Mucosa of gallbladder (tissue), 1 donor: ENCODE measurements at places on chromosomes 16 and 17. TPM values are rescaled to one million over a fixed set of nuclear protein-coding genes. Genes with fewer than 3 reads are reported as not detected.

DNA sequence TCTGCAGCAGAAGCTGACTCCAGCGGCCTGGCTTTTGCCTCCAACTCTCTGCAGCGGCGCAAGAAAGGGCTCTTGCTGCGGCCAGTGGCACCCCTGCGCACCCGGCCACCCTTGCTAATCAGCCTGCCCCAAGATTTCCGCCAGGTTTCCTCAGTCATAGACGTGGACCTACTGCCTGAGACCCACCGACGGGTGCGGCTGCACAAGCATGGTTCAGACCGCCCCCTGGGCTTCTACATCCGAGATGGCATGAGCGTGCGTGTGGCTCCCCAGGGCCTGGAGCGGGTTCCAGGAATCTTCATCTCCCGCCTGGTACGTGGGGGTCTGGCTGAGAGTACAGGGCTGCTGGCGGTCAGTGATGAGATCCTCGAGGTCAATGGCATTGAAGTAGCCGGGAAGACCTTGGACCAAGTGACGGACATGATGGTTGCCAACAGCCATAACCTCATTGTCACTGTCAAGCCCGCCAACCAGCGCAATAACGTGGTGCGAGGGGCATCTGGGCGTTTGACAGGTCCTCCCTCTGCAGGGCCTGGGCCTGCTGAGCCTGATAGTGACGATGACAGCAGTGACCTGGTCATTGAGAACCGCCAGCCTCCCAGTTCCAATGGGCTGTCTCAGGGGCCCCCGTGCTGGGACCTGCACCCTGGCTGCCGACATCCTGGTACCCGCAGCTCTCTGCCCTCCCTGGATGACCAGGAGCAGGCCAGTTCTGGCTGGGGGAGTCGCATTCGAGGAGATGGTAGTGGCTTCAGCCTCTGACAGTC lies 1.3 kb downstream of the PARD6A start:
- no peak for DNase-seq

DNA sequence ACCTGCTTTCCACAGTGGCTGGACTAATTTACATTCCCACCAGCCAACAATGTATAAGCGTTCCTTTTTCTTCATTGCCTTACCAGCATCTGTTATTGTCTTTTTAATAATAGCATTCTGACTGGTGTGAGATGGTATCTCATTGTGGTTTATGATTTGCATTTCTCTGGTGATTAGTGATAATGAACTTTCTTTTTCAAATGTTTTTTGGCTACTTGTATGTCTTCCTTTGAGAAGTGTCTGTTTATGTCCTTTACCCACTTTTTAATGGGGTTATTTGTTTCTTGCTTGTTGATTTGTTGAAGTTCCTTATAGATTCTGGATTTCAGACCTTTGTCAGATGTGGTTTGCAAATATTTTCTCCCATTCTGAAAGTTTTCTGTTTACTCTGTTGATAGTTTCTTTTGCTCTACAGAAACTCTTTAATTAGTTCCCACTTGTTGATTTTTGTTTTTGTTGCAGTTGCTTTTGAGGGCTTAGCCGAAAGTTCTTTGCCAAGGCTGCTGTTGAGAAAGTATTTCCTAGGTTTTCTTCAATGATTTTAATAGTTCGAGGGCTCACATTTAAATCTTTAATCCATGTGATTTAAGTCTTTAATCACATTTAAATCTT lies 26.8 kb downstream of the ITGAM start:
- DNase-seq, result no peak

GRCh38 chr17:82544431-82545070 lies 25.0 kb downstream of the FOXK2 start:
- no peak for DNase-seq

GRCh38 chr16:16014329-16015224 lies 65.2 kb downstream of the ABCC1 start:
- peak; percentile 57 for DNase-seq

DNA sequence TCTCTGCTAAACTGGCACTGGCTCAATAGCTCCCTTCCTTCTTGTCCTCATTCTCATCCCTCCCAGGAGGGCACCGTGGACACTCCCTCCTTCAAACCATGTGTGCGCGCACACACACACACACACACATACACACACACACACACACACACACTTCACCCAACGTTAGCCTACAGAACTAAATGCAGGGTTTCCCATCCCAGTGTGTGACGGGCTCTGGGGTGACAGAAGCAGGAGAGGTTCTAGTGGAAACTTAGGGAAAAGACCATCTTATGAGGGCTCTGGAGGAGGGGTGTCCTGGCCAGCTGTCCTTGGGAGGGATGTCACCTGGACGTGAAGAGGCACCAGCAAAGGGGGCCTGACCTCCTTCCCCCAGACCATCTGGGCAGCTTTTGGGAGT lies 19.7 kb downstream of the OSBPL7 start:
- no peak for DNase-seq

GRCh38 chr17:33682599-33682998 lies 389.5 kb upstream of the ASIC2 start:
- DNase-seq, result no peak

DNA sequence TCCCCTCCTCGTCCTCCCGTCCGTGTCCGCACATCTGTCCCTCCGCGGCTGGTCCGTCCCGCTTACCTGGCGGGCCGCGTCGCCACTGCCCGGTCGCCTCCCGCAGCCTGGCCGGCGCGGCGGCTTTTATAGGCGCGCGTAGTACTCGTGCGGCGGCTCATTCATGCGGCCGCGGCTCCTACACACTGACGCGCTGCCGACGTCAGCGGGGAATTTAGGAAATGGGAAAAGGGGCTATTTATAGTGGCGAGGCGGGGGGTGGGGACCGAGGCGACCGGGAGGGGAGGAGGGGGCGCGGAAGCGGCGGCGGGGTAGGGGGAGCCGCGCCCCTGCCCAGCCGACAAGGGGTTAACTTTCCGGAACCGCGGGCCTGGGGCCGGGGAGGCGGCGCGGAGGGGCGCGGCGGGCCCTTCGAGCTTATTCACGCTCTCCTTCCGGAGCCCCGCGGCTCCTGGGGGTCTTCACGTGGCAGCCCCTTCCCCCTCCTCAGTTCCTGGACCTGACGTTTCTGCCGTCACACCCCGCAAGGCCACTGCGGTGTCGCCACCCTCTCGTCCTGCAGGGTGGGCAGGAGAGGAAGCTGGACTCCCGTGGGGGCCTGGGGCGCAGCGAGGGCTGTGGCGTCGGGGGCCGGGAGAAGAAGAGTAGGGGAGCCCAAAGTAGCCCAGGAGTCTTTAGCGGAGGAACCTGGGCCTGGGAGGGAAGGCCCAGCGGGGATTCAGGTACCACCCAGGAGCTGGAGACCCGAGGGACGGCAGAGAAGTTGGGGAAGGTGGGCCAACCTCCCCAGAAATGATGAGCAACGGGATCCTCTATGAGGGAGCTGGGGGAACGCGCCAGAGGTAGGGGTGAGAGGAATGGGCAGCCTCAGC lies 3.6 kb upstream of the HIC1 start:
- no peak for DNase-seq

- DNase-seq, result no peak
Observed at GRCh38 chr17:32995416-32996045, 3.9 kb downstream of the SPACA3 start.

The ELMO3 gene
- 68.3 TPM for total RNA-seq

The DOC2B gene
- total RNA-seq, result 4.5 TPM

The TMEM238L gene
- total RNA-seq, result 7.5 TPM

The PVALEF gene
- total RNA-seq, result not detected
